ENCODE measurements at places on chromosomes 6 and 20.

DNA sequence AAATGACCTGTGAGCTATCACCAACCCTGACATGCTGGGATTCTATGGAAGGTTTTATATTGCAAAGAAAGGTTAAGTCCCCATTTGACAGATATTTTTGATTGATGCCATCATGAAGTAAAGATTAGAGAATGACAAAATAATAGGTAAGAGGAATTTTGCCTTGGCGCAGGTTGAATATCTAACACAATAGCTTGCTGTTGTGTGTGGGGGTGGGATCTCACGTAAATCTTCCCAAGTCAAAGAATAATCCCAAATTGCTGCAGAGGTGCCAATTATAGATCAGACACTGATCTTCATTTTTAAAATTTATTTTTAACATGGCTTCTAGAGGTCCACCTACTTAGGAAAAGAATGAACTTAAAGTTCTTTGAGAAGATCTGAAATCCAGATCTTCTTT lies 135.5 kb downstream of the FIG4 start:
- DNase-seq = no peak

- no peak for DNase-seq
Measured at GRCh38 chr6:42973926-42974325, 5.1 kb downstream of the PEX6 start.

DNA sequence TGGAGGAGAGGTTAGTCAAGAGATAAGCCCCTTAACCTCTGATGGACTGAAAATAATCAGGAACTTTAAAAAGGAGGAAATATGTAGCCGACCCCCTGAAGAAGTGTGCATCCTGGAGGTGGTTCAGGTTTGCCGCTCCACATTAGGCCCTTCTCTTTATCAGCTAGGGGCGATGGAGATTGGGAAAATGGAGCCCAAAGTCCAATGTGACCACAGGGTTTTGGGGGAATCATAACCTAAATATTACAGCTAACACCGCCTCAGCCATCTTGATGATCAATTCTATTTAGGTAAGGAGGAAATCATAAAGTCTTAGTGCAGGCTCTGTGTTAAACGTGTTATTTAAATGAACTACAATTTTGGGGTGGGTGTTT lies 1.2 kb downstream of the OGFRL1 start:
- DNase-seq = no peak

GRCh38 chr6:134806180-134806798 lies 143.6 kb downstream of the ALDH8A1 start:
- no peak for DNase-seq

- DNase-seq = no peak
Measured at GRCh38 chr20:57638895-57639236, 18.6 kb upstream of the ZBP1 start.

GRCh38 chr20:10119336-10119735 lies 84.5 kb downstream of the ANKEF1 start:
- no peak for DNase-seq

- no peak for DNase-seq
Measured at GRCh38 chr6:117568831-117569410, 33.4 kb downstream of the GOPC start.

- no peak for DNase-seq
Measured at GRCh38 chr20:24795436-24795835, 153.6 kb upstream of the CST7 start.

- DNase-seq = no peak
Measured at GRCh38 chr6:168082860-168083513, 4.0 kb upstream of the FRMD1 start.

- no peak for DNase-seq
Measured at GRCh38 chr6:166687879-166688205, 60.8 kb upstream of the RPS6KA2 start.
